ENCODE measurements at places on chromosomes 1 and 21.

GRCh38 chr1:203326830-203327683 is 21.7 kb downstream of the BTG2 start:
- DNase-seq = peak; percentile 95

GRCh38 chr1:9890224-9890731 is 19.8 kb downstream of the CTNNBIP1 start:
- DNase-seq = no peak

- no peak for DNase-seq
Observed at GRCh38 chr1:54361342-54361741, 44.9 kb downstream of the SSBP3 start.

- DNase-seq = no peak
Observed at GRCh38 chr1:246153796-246154212, 353.3 kb downstream of the SMYD3 start.

DNA sequence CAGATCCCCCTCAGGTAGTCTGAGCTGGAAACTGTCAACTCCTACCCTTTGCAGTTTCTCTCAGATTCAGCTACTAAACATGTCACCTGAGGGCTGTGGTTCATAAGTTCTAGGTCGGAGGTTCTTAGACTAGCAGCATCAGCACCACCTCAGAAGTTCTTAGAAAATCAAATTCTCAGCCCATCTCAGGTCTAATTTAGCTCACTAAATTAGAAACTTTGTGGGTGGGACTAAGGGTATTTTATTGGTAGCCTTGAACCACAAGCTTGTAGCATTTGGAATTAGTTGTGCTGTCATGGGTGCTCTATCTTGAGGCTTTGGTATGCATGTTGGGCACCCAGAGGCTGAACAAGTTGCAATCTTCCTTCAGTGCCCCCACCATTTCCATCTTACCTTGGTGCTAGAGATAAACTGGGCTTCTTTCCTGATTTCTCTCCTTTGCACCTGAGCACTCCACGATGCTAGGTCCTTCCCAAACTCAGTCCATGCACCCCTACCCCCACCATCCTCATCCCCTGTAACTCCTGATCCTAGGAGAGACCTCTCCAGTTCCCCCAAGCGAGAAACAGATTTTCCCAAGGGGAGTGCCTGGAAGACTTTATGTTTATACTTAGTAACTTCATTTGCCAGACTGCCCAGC is 54.2 kb downstream of the S1PR1 start:
- no peak for DNase-seq

DNA sequence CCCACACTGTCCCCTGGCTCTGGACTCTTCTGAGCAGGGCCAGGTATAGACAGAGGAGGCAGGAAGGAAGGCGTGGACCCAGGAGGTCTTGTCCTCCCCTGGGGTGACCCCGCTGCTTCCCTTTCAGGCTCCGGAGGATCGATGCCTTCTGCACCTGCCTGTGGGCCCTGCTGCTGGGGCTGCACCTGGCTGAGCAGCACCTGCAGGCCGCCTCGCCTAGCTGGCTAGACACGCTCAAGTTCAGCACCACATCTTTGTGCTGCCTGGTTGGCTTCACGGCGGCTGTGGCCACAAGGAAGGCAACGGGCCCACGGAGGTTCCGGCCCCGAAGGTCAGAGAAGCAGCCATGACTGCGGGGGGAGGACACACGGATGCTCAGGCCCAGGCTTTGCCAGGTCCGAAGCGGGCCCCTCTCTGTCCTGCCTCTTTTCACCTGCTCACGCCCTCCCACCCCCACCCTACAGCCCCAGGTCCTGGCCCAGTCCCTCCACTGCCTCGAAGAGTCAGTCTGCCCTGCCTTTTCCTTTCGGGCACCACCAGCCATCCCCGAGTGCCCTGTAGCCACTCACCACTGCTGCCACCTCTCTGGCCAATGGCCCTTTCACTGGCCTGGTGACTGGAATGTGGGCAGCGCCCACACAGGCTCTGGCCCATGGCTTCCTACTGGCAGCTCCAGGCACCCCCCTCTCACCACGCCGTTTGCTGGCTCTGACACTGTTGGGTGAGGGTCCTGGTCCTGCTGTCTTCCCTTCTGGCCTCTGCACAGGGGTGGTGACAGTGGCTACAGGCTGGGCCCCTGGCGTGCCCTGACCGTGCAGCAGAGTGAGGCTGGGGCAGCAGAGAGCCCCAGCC is 13.5 kb downstream of the TMEM201 start:
- DNase-seq = no peak

DNA sequence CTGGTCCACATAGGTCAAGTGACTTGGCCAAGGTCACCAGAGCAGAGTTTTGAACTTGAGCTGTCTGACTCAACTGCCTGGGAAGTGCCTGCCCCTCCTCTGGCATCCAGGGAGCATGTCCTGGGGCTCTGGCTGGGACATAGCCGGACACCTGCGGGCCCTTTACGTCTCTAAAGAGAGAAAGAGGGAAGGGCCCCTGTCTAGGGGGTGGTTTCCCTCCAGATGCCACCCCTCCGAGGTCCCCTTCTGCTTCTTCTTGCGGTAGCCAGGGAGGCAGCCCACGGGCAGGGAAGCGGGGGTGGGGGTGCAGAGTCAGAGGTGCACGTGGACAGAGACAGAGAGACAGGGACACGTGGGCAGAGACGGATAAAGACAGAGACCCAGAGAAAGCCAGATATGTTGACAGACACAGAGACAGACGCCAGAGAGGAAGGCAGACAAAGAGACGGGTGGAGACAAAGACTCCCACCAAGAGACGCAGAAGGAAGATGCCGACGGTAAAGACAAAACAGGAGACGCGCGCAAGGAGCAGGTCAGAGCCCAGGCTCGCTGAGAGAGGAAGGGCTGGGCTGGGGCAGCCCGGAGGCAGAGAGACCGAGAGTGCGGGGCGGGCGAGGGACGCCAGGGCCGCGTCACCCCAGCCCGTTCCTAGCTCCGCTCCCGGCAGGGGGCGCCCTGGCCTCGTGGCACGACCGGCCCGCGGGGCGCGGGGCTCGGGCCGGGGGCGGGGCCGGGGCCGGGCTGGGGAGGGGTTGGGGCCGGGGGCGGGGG is 458 bp upstream of the ALPL start:
- no peak for DNase-seq

Data from SHP77 (cell line).